Activated T-helper 9 cell treated with anti-CD3 and anti-CD28 coated beads, Interleukin-2, amount 50 U/mL, for 16 hours (primary cell): ENCODE measurements at places on chromosomes 13 and 19.

DNA sequence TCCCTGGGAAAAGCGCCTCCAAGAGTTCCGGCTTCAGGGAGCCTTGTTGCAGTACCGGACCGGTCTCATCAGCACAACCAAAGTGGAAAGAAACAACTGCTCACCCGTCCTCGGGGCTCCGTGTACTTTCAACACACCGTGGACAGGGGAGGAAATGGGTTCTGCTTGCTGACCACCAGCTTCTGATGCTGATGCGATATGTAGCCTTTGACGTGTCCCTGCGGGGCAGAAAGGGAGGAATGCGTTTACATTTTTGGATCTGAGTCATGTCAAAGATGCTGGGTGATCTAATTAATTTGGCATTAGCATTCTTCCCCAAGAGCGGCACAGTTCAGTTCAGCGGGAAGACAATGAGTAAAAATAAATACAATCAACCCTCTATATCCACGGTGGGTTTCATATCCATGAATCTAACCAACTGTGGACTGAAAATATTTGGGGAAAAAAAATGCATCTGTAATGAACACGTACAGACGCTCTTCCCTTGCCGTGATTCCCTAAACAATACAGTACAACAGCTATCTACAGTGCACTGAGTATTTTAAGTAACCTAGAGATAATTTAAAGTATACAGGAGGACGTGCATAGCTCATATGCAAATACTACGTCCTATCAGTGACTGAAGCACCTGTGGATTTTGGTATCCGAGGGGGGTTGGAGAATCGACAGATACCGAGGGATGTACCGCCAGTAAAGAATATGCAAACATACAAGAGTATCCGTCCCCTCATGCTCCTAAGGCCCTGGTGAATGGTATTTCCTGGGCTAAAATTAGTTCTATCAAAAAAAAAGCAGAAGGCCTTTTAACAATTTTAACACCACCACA, 19.8 kb downstream of the PROZ start:
- DNase-seq, result no peak

DNA sequence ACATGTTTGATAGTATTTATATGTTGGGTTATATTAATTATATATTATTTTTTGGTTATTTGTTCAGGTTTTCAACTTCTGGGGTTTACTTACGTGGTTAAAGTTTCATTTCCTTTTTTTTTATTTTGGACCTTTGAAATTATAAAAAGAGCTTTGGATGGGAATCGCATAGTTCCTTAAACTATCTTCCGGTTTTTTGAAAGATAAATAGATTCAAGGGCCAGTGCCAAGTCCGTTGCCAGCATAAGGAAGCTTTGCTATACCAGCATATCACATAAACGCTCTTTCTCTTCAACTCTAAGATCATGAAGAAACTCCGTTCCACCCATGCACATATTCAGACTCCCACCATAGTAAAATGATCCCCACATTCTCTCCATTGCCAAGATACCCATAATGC, 7.4 kb upstream of the OXGR1 start:
- no peak for DNase-seq

- DNase-seq, result no peak
Measured at GRCh38 chr13:46712524-46712923, 84.4 kb downstream of the ESD start.

DNA sequence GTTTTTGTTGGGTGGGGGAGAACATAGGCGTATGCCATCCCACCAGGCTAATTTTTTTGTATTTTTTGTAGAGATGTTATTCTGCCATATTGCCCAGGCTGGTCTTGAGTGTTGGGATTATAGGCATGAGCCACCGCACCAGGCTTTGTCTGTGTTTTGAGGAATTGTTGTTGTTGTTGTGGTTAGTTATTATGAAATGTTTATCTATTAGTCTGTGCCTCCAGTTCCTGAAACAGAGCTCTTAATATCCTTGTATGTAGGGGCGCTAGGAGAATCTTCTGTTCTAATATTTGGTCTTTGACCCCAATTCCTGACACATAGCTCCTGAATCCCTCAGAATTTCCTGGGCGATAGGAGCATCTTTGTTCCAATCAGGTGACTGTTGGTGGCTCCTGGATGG, 5.6 kb upstream of the LATS2 start:
- DNase-seq, result no peak

- no peak for DNase-seq
Measured at GRCh38 chr13:50353651-50354415, 338.6 kb downstream of the KCNRG start.

- DNase-seq, result no peak
Measured at GRCh38 chr13:98416408-98416807, 160.5 kb downstream of the STK24 start.

- DNase-seq, result no peak
Measured at GRCh38 chr19:58529405-58529804, 9.8 kb upstream of the ZBTB45 start.

GRCh38 chr19:36847968-36848367, 2.7 kb upstream of the ZNF345 start:
- DNase-seq, result no peak

DNA sequence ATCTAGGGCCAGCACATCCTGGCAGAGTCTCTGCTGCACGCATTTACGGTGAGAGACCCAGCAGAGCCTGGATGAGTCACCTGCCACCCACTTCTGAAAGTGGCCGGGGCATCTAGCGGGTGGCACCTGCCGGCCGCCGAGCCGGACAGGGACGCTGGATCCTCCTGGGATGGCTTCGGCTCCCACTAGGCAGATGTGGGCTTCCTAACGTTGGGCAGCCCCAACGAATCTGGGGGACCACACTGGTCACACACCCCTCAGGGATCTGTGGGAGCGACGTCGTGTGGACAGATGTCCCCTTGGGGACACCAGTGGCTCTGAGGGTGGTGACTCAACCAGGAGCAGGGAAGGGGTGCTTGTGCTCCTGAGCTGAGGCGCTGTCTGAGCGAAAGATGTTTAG, 32.2 kb downstream of the TMEM255B start:
- DNase-seq, result no peak

GRCh38 chr19:57633832-57634131, 814 bp downstream of the ZNF211 start:
- no peak for DNase-seq

GRCh38 chr19:2111425-2111824, 14.7 kb downstream of the IZUMO4 start:
- no peak for DNase-seq

GRCh38 chr13:92833071-92833470, 393.5 kb upstream of the GPC6 start:
- DNase-seq, result no peak

DNA sequence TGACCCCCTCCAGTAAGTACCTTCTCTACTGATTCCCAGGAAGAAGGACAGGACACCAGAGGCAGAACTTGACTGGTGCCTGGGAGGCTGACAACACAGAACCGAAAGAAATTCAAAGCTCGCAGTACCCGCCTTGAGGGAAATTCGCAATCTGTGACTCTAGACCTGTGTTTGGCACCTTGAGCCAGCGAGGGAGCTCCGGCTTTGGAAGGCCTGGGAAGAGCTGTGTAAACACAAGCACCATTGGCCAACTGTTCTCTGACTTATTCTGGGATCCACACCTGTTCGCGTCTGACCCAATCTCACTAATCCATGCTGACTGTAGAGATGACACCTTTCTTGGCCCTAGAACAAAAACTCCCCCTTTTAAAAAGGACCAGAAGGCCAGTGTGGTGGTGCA, 50.7 kb downstream of the CEBPG start:
- no peak for DNase-seq

GRCh38 chr19:30799865-30800755, 427.9 kb downstream of the ZNF536 start:
- DNase-seq, result peak; percentile 2

DNA sequence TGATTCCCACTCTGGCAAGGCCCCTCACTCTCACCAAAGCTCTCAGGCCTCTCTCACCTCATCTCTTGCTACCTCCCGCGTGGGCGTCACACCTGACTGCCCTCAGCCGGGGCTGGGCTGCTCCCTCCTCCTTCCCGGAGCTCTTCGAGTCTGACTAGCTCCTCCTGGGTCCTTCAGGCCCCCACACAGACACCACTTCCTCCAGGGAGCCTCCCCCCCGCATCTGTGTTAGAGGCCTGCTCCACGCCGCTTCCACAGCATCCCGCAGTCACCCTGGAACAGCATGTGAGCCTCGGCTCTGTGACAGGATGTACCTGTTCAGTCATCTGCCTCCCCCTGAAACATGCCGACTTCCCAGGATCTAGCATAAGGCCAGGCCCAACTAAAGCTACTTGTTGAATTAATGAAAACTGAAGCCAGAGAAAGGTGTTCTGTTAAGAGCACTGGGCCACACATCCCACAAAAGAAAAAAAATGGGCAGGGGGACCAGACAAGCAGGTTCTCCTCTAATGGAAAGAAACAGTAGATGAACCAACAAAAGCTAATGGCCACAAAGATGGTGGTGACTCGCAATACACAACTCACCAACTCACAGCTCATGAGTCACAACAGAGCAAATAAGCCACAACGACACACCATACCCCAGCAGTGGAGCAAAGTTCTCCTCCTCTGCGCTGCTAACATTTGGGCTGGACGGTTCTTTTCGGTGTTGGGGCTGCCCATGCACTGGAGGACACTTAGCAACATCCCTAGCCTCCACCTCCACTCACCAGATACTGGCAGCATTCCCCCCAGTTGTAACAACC, 3.0 kb downstream of the PPP6R1 start:
- peak; percentile 22 for DNase-seq

GRCh38 chr13:27976362-27977091, 7.4 kb upstream of the CDX2 start:
- no peak for DNase-seq

DNA sequence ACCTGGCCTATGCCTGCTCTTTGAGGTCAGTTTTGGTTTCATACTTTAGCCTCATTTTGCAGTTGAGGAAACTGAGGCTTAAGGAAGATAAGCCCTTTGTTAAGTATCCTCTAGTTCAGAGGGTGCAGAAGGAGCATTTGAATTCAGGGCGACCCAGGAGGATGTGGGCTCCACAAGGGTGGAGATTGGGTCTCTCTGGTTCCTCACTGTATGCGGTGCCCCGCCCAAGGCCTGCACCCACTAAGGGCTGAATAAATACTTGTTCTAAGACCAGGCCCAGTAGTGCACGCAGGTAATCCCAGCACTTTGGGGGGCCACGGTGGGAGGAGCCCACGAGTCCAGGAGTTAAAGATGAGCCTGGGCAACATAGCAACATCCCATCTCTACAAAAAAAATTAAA, 768 bp upstream of the SLC44A2 start:
- DNase-seq, result no peak

DNA sequence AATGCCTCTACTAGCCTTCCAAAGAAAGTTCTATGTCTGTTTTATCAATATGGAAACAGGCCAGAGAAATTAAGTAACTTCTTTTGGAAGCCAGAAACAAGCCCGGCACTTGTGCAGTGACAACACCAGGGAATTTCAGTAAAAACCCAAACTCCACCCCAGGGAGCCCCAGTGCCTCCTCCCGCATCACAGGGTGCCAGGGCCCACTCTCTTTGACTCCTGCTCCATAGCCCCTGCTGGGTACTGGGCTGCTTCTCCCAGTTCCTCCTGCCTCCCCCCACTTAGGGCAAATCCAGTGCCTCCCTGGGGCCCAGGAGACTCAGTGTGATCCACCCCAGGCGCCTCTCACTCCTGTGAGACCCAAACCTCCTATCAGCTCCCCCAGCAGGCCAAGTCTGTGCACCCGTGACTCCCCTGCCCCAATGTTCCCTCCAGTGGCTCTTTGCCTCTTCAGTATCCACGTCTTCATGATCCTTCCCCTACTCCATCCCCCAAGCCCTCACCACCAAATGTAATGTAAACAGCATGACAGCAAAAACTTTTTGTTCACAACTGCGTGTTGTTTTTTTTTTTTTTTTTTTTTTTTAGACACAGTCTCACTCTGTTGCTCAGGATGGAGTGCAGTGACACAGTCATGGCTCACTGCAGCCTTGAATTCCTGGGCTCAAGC, 2.3 kb upstream of the FFAR3 start:
- DNase-seq, result no peak

- peak; percentile 35 for DNase-seq
Measured at GRCh38 chr19:41886761-41887710, 4.1 kb downstream of the ARHGEF1 start.

DNA sequence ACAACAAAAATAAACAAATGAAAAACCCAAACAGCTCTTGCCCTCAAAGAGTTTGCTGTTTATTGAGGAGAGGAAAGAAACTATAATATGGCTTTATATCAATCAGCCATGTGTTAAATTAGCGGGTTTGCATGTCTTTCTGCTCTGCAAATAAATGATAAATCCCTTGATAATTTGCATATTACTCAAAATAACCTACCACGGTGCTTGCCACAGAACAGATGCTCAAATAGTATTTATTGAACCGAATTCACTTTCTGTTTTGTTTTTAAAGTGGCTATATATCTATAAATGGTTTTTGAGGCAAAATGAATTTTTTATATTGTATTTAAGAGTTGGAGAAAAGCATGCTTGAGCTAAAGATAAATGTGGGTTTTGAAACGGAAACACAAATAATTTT, 428.1 kb downstream of the ITGBL1 start:
- DNase-seq, result no peak

GRCh38 chr19:1026783-1027649, 608 bp downstream of the CNN2 start:
- no peak for DNase-seq

GRCh38 chr13:32264407-32264806, 50.8 kb downstream of the ZAR1L start:
- DNase-seq, result no peak

DNA sequence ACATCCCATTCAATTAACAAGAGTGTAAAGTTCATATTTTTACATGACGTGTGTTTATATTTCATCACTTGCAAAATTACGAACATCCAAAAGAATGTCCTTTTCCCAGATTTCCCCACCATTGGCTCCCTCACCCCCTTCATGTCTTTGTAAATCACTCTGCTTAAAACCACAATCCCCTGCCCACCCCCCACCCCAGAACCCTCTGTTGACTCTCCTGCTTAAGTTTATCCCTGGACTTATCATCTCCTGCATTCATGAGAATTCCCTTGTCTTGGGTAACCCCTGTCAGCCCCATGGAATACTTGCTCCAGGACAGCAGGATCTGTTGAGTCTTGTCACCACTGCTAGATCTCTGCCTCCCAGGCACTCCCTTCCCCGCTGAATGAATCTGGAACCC, 109.9 kb downstream of the COL4A1 start:
- DNase-seq, result no peak

GRCh38 chr19:31515931-31516330, 166.7 kb upstream of the TSHZ3 start:
- DNase-seq, result no peak

DNA sequence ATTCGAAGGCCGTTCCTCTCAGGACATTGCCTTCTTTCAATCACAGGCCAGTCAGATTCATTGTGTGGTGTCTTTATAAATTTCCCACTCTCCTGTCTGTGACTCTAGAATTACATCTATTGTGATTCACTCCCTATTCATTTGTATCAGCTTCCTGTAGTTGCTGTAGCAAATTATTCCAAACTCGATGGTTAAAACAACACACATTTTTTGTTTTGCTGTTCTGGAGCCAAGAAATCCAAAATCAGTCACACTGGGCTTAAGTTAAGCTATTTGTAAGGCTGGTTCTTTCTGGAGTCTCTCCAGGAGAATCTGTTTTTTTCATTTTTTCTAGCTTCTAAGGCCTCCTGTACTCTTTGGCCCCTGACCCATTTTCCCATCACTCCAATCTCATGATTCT, 1487.0 kb upstream of the SLC10A2 start:
- no peak for DNase-seq
